ENCODE measurements at places on chromosomes 16 and 17.

DNA sequence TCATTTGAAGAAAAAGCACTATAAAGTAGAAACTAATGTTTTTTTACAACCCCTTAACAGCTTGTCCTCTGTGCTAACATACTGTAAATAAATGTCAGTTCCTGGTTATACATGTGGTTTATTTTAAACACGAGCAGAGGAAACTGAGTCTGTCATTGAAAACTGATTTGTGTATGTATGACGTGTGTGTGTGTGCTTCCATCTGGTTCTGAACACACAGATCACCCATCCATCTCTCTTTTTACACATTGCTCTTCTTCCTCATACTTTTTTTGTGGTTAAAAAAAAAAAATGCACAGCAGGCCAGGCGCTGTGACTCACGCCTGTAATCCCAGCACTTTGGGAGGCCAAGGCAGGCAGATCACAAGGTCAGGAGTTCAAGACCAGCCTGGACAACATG is 49.5 kb downstream of the ZNF423 start:
- DNase-seq = no peak

DNA sequence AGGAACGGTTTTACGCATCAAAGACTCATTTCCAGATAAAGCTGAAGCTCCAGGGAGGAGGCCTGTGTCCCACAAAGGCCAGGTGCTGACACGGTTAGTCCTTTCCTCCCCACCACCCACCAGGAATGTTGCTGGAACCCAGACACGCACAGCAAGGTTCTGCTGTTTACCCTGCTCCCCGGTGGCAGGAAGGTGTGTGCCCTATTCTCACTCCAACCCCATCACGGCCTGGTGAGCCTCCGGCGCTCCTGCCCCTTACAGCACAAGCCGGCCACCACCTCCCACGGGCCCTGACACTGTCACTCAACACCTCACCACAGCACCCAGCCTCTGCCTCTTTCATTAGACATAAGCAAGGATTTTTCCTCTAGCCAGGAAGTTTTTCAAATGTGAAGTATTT is 47.8 kb downstream of the ANKRD11 start:
- DNase-seq = no peak

- no peak for DNase-seq
These were observed 17.9 kb upstream of the ZFHX3 start for GRCh38 chr16:73065632-73066330.

DNA sequence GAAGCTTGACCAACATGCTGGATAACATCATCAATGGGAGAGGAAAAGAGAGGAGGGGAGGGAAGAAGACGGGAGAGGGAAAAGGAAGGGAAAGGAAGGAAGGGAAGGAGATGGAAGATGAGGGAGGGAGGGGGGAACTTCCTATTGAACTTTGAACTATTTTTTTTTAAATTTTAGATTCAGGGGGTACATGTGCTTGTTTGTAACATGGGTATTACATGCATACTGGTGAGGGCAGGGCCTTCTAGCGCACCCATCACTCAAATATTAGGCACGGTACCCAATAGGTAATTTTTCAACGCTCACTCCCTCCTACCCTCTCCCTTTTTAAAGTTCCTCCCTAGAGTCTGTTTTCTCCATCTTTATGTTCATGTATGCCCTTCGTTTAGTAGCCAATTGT is 383.2 kb upstream of the XYLT1 start:
- no peak for DNase-seq

DNA sequence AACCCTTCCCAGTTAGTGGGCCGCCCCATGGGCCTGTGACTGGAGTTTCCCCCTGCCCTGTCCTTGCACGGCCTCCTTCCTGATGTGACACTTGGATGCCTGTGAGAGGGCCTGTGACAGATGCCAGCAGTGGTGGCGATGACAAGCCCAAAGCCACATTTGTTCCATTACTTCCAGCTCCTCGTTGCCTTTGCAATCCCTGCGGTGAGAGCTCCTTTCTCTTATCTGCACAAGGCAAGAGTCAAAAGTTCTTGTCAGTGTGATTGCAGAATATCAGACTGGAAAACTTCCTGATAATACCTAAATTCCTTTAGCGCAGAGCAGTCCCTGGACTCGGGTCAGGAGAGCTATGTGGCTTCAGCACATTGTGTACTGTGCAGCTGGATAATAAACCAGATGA is 54.4 kb upstream of the ARHGAP44 start:
- no peak for DNase-seq

- DNase-seq = no peak
These were observed 1.5 kb downstream of the TRIM25 start for GRCh38 chr17:56912105-56912999.

DNA sequence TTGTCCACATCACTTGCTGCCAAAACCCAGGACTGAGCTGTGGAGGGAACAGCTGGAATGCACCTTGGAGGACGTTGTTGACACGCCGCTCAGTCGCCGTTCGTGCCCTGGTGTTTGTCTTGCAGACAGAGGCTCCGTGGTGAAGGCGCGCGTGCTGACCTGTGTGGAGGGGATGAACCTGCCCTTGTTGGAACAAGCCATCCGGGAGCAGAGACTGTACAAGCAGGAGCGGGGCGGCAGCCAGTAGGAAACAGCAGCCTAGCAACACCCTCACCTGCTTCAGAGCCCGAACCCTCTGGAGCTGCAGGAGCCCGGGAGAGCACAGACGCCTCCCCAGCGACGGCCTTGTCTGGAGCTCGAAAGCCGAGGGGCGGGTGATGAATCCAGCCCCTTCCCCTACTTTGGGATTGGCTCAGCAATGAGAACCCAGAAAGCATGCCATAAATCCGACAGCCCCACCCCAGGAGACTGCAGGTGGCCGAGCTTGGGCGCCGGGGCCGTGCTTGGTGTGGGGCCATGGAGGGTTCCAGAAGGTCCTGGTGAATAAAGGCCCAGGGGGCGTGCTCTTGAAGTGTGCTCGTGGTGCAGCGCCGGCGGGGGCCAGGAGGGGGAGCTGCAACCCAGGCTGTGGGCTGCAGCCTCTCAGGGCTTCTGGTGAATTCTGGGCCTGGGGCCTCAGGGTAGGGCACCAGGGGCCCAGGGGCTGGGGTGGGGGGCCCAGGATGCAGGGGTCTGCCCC is 470 bp upstream of the CDK3 start:
- DNase-seq = no peak

DNA sequence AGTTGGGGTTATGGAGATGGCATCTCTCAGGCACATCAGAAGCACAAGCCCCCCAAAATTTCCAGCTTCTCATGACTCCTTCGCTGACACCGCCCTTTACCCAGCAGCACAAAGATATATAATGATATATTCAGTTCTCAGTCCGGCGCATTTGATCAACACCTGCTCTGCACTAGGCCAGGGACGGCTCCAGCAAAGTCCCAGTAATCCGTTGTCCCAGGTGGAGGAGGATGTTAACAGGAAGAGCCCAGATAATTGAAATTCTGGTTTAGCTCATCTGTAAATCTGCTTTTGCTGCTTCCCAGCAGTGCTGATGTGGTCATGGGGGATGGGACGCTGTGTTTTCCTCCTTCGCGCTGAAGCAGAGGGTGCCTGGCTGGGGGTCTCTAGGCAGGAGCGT is 131.5 kb downstream of the OR1D5 start:
- DNase-seq = no peak

DNA sequence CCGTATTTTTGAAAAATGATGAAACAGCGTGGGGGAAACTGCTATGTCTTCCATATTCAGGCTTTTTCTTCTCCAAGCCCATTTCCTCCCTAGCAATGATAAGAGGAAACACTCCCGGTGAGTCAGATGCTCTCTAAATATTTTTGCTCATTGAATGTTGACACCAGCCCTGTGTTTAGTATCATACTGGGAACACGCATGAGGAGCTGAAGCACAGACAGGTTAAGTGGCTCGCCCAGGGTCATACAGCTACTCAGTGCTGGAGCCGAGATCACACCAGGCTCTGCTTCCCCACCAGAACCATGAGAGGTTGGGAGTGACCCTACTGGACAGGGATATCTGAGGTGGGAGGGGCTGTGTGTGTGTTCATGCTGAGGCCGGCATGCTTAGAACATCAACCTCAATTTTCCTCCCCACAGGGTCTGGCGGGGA is 37.8 kb upstream of the ADGRG1 start:
- DNase-seq = peak; percentile 18

- no peak for DNase-seq
These were observed 6.3 kb upstream of the USP31 start for GRCh38 chr16:23155445-23156049.

- no peak for DNase-seq
These were observed 631.9 kb upstream of the CA10 start for GRCh38 chr17:52790359-52790955.
